DMS 273 treated with DMSO at 0.1 percent for 48 hours (cell line): ENCODE measurements at places on chromosomes 5 and 9.

DNA sequence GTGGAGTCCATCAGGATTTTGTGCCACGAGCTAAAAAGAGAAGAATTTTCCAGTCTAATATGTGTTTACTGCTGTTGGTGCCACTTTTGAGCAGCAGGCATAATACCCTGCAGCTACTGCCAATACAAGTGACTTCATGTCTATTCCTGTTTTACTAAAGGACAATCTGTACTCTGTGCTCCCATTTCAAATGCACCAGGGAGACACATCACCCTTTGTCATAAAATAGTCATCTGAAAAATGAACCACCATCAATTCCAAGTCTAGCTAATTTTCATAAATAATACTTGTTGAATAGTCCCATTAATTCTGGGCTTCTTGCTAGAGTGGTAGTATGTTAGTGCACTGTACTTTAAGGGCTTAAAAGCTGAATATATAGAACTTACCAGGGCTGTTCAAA is 8.9 kb upstream of the PKD2L2 start:
- DNase-seq: no peak

DNA sequence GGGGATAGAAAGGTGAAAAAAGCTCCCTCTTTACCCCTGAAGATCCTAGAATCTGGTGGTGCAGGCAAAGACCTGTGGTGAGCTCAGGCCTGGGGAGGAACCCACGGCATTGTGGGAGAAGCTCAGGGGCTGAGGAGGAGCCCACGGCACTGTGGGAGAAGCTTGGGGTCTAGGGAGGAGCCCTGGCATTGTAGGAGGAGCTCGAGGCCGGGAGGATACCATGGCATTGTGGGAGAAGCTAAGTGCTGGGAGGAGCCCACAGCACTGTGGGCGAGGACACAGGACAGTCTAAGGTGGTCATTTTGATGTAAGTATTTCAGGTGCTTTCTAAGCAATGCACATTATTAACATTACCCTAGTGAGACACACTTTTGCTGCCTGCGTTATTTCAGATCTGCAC is 179.7 kb downstream of the HSD17B3 start:
- no peak for DNase-seq

DNA sequence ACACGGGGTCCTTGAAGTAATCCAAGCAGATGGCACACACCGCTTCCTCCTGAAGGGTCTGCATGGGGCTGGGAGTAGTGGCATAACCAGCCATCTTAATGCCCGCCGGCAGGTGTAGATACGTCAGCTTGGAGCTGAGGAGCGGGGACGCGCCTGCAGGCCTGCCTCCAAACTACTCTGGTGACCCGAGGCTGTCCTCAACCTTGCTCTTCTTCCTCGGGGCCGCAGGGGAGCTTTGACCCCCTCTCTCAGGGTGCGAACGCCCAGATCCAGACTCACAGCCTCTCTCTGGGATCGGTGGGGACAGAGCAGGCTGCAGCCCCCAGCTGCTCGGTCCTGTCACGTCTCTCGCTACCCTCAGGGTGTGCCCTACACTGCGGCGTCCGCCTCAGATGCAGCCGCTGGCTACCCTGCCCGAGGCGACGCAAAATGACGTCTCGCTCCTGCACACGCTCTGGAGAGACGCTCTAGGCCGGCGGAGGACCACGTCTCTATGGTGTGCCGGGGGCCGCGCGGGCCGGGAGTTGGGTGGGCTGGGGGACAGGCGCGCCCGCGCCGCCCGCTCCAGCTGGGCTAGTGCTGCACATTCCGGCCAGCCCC is at the start of gene TRIM52:
TRIM52 (minus strand) TSS at position 424 of the 600 bp plus-strand sequence; CDS start at position 94, 330 bp downstream.
- DNase-seq: no peak

DNA sequence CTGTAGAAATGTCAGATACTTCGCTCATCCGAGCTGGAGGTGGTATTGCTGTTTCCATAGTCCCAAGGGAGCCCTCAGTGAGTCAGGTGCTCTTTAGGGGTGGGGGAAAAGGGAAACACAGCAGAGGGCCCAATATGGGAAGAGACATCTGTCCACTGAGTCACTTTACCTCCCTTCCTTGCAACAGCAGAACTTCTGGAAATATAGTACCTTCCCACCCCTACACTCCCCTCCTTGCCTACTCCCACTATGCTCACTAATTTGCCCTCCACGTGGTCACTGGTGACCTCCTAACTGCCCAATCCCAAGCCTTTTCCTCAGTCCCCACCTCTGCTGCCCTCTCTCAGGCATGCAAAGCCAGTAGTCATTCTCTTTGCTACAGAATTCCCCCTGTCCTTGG is 1.9 kb downstream of the HK3 start:
- DNase-seq: no peak

- DNase-seq: no peak
Measured at GRCh38 chr5:151811593-151812321, 40.0 kb downstream of the G3BP1 start.

DNA sequence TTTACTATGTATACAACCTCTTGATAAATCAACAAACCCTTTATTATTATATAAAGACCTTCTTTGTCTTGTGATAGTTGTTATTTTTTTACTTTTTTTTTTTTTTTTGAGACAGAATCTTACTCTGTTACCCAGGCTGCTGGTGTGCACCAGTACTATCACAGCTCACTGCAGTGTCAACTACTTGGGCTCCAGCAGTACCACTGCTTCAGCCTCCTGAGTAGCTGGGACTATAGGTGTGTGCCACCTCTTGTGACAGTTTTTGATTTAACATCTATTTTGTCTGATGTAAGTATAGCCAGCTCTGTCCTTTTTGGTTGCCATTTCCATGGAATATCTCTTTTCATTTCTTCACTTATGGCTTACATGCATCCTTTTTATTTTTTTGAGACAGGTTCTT is 42.6 kb downstream of the CREBRF start:
- DNase-seq: no peak

- DNase-seq: no peak
Measured at GRCh38 chr5:145531038-145531734, 304.0 kb downstream of the PRELID2 start.

DNA sequence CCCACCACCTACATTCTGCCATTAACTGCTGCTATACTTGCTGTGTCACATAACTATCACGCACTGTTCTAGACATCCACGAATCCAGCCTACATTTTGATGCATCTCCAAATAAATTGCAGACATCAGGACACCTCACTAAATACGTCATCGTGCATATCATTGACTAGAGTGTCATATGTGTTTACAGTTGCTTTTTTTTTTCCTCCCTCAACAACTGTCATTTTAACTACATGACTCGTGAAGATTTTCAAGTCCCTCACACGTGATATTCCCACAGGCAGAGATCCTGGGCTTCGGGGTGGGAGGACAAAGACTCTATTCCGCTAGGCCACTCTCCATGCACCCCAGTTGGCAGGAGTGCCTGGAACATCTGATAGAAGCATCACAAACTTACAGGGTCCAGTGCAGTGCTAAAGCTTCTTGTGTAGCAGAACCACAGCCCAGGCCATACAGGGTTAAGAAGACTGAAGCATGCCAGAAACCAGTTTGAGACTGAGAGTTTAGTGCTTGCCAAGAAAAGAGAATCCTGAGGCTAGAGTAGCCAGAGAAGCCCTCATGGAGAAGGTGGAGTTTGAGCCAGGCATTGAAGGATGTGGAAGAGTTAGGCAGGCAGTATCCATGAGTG is 1.1 kb downstream of the PCYOX1L start:
- no peak for DNase-seq

DNA sequence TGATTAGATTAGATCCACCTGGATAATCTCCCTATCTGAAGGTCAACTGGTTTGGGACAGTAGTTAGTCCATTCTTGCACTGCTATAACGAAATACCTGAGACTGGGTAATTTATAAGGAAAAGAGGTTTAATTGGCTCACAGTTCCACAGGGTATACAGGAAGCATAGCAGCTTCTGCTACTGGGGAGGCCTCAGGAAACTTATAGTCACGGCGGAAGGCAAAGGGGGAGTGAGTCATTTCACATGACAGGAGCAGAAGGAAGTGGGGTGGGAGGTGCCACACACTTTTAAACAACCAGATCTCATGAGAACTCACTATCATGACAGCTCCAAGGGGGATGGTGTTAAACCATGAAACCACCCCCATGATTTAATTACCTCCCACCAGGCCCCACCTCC is 9.9 kb downstream of the C9orf40 start:
- DNase-seq: no peak

GRCh38 chr9:86079865-86080469 is 19.4 kb downstream of the GOLM1 start:
- no peak for DNase-seq

DNA sequence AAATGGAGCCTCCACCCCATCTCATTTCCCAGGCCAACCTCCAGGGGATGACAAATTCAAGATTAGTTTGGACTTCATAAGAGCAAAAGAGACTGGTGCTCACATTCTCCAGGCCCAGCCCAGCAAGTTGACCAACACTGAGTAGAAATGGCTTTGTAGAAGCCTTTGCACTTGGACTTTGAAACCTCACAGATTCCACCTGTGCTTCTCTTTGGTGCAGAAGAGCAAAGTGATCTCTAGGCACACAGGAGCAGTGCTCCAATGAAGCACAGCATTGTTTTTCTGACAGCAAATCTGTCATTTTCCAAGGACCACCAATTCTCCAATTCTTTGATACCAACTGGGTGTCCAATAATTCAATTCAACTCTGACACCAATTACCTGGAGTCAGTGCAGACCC is 17.1 kb upstream of the RNF145 start:
- DNase-seq: no peak

DNA sequence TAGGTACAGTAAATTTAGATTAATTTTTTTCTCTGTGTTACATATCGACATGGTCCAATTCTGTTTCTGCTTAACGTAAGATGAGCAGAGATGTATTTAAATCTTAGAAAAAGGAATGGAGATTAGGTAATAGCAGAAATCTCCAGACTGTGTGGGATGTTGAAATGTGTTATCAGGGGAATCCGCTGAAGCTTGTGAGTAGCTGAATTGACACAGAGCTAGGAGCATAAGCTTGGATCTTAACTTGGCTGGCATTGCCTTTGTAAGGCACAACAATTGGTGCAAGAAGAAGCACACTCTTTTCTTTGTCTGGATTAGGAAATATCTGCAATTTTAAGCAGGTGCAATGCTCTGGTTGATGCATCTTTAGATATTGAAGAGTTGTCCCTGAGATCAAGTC is 53.1 kb downstream of the PLPPR1 start:
- no peak for DNase-seq

GRCh38 chr9:93302586-93303257 is 118.8 kb downstream of the WNK2 start:
- peak; percentile 45 for DNase-seq

DNA sequence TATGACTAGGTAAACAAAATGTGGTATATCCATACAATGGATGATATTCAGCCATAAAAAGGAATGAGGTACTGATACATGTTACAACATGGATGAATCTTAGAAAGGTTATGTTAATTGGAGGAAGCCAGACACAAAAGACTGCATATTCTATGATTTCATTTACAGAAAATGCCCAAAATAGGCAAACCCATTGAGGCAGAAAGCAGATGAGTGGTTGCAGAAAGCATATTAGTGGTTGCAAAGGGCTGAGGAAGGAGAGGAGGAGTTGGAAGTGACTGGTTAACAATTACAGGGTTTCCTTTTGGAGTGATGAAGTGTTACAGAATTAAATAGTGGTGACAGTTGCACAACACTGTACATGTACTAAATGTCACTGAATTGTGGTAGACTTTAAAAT is 17.7 kb downstream of the PLGRKT start:
- no peak for DNase-seq

GRCh38 chr9:76037587-76038225 is 147.2 kb downstream of the PCSK5 start:
- no peak for DNase-seq

DNA sequence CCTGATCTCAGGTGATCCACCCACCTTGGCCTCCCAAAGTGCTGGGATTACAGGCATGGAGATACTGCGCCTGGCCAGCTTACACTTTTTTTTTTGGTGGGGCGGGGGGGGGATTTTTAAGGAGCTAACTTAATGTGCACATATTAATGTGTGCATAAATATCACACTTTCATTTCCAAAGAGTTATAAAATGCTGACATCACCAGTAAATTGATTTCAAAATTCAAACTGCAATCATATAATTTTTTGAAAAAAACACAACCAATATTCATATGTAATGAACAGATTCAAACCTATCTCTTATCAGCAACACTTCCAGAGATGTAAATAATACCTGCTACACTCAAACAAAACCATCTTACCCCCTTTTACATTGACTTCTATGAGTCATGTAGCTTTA is 1006.6 kb upstream of the DMAC1 start:
- DNase-seq: no peak

DNA sequence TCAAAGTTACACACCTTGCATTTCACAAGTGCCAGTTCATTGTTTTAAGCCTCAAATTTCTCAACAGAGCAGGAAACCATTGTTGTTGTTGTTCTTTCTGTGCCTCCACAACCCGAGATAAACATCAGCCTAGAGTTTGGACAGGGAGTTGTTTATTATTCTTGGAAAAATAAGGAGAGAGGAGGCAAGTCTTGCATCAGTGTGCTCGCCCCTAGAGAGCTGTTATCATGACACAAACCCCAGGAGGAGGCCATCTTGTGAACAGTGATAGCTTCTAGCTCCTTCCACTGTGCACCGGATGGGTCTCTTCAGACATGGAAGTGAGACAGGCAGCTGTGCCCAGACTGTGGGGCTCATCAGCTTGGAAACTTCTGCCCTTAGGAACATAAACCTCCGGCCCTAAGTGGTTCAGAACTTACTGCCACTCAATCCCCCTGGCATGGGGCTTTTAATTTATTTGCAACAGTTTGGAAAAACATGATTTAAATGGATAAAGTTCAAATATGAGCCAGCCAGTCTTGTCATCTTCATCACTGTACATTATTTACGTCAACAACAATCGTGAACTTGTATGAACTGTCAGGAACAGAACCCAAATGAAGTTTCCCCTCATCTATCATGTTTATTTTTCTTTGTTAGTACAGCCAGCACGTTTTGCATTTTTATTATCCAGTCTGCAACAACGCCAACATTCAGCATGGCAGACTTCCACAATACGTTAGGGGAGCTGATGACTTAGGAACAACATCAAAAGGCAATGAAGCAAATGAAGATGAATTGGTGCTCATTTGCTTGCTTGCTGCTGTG is 181.7 kb upstream of the S1PR3 start:
- no peak for DNase-seq

DNA sequence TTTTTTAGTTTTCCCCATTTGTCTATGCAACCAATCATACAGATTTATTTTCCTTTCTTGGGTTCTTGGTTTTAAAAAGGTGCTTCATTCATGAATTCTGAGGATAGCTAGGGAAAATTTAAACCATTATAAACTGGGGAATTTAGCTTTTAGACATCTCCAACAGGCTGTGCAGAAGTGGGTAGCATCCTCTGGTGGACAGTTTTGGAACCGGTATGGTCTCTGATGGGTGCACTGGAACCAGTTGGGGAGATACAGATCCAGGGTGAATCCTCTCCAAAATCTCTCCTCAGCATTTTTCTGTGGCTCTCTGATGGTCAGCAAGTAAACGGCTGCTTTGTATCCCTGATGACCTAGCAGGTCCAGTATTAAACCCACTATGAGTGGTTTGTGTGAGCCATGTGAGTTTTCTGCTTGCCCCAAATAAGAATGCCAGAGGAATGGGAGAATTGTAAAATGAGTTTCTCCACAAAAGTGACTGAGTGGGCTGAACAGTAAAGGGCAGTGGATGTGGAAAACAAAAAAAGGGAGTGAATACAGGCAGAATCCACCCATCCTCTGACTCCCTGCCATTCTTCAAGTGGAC is 9.1 kb upstream of the DNAJC25 start:
- no peak for DNase-seq
